Cortex of kidney (tissue), 1 donor: ENCODE measurements at places on chromosomes 1 and 21.

DNA sequence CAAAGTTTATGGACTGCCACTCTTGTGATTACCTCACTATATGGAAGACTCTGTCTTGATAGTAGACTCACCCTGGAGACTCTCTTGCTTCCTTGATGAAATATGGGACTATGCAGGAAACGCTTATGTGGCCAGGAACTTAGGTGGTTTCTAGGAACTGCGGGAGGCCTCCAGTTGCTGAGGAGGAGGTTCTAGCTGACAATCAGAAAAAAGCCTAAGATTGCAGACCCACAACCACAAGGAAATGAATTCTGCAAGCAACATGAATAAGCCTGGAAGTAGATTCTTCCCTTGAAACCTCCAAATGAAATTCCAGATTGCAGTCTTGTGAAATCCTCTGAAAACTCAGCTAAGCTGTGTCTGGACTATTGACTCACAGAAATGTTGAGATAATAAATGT, 88.9 kb upstream of the COL11A1 start:
- no peak for DNase-seq

- no peak for DNase-seq
Observed at GRCh38 chr1:215458104-215458503, 109.0 kb upstream of the KCTD3 start.

DNA sequence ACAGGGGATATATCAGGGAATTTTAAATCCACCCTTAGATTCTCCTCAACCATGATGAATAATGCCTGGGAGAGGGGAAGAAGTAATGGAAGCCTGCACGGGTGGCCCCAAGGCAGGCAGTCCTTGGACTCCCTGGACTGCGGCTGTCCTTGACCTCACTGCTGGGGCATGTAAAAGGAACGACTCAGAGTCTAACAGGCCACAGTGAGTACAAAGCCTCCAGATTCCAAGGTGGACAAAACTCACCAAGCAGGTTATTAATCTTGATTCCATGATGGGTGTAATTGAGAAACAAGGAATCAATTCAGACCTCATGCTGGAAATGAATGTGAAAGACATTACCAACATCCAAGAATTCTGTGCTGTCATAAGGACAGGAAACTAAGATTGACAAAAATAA, 13.0 kb upstream of the ARHGAP29 start:
- no peak for DNase-seq

- no peak for DNase-seq
Observed at GRCh38 chr1:182389619-182390047, 2.0 kb downstream of the GLUL start.

DNA sequence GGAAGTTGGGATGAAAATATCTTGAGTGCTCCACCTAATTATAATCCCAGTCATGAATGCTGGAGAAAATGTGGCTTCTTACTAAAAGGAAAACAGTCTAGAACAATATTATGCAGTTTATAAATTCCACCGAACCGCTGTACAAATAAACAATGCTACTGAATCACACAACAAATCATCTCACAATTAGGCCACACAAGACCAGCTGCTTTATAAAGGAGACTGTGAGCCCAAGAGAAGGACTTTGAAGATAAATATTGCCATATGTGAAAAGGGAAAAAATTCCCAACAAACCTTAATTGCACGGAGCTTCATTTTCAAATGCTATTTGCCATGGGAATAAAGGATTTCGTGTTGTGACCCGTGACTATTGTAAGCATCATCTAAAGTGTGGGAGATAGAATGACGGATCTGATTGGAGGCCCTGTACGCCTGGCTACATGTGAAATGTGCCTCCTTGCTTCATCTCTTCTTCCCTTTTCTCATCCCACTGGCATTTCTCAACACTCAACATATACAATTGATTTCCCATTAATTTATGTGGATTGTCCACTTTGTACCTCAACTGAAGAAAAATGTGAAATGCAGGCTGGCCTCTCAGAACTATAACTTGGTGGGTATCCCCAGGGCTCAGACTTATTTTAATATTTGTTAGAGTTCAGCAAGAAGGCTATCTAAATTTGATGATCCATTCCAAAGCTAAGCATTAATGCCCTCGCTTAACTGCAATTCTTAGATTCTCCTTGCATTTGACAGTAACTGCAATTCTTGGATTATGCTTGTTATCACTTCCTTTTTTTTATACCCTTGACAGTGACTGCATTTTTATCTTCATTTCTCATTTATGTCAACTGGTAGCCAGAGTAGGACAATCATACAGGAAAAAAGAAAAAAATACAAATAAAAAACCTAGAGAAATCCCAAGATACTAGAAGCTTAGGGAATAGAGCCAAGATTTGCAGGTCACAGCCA, 122.3 kb downstream of the TGFB2 start:
- DNase-seq = no peak

DNA sequence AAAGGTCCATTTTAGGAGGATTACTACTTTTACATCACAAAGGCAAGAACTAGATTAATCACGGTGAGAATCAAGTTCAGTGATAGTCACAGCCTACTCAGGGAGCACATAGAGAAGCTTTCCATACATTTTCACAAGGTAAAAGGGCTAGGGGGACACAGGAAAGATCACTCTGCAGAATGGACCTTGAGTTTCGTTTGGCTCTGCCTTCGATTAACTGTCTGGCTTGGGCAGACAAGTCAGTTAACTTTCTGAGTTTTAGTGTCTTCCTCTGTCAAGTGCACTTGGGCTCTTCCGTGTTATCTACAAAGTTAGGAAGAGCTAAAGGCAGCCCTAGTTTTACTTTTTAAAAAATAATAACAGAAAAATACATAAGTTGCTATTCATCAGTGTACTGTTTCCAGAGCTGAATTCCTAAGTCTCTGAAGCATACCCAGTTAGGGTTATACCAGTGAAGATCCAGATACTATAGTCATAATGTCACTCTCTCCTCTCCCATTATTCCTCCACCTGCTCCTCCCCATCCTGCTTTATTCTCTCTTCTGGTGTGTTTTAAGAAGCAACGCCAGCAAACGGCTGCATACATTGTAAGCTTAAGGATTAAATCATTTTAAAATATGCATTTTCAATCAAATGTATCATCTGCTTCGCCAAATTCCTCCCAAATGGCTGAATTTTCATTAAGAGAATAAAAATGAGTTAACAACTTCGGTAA, 1.7 kb downstream of the CEP170 start:
- DNase-seq = no peak

GRCh38 chr21:35390013-35390776, 341.1 kb upstream of the RUNX1 start:
- no peak for DNase-seq
